ENCODE measurements at places on chromosomes 3 and 15.

DNA sequence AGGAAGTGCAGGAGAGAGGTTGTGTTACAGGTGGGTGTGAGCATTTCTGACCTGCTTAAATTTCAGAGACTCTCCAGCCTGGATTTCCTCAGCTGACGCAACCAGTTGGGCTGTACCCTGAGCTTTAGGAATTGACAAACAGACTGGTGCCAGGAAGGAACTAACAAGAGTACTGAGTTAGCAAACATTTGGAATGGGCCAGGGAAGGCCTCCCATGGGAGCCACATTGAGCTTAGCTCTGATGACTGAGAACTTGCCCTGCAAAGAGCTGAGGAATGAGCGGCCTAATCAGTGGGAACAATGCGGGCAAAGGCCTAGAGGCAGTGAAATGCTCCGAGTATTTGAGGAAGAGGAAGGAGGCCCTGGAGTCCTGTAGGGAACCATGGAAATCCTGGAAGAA is 254.2 kb downstream of the FEZF2 start:
- no peak for DNase-seq

DNA sequence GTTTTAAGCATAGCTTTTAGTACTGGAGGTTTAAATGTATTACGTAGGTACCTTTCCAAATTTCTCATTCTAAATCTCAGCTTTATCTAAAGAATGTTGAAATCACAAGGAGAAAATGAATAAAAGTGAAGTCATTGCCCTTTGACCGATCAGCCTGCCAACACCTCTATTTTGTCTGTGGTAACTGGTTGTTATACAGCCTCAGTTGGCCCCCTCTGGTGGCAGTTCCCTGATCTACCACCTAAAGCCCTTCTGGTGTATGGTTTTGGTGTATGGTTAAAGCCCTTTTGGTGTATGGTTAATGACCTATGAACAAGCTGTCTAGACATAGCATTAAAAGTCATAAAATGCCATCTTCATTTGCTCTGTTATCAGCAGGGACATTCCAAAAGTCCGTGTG is 378.2 kb upstream of the AZI2 start:
- DNase-seq: no peak

GRCh38 chr3:129304962-129305222 is 26.2 kb downstream of the HMCES start:
- no peak for DNase-seq

- no peak for DNase-seq
These were observed 430.2 kb downstream of the LPP start for GRCh38 chr3:188584162-188584529.

Data from CD4-positive, alpha-beta T cell treated with Interleukin-4 for 1 hour (primary cell).